ENCODE measurements at places on chromosomes 7 and 10.

GRCh38 chr10:17026686-17027485 lies 102.7 kb downstream of the CUBN start:
- no peak for DNase-seq

- DNase-seq: no peak
Observed at GRCh38 chr10:31095677-31096560, 64.3 kb upstream of the ZNF438 start.

GRCh38 chr10:114709984-114710383 lies 51.9 kb upstream of the ABLIM1 start:
- DNase-seq: no peak

DNA sequence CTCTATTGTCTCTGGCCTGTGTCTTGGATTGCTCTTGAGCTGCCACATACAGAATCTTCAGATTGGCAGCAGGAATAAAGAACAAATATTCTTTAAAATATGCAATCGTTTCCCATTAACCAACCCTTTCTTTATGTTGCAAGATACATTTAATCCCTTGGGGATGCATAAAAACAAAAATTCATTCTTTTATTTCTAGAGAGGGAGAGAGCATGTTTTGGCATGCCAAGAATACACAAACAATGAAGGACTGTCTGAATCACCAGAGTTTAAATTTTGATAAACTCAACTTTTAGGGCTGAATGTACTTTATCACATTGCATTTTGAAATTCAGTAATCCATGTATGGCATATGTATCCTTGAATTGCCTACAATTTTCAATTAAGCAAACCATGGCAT lies 154.3 kb upstream of the SEMA3D start:
- DNase-seq: no peak

- no peak for DNase-seq
Observed at GRCh38 chr10:13233358-13233757, 816 bp downstream of the UCMA start.

DNA sequence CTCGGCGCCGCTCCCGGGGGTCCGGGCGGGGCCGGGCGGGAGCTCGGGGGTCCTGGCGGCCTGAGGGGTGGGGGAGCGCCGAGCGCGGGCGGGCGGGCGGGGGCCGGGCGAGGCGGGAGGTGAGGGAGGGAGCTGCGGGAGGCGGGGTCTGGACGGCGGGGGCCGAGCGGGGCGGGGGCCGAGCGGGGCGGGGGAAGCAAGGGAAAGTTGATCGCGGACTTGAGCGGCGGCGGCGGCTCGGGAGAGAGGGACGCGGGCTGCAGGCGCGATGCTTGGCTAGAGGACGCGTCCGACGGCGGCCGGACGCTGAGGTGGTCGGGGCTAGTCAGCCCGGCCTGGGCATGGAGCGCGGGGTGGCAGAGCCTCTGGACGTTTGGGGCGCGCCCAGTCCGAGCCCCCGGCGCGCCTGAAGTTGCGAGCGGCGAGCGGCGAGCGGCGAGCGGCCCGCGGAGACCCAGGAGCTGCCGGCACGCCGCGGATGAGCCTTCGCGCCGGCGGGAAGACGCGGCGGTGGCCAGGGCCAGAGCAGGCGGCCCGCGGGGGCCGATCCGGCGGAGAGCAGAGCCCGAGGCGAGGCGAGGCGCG lies at the start of gene CDH23:
Gene CDH23, plus strand, starts transcription at position 210 of the 585 bp plus-strand sequence. CDS start 42,912 bp downstream, outside the sequence.
- no peak for DNase-seq
